Panc1 (cell line): ENCODE measurements at places on chromosomes 12 and 14. TPM values are rescaled to one million over a fixed set of nuclear protein-coding genes. Genes with fewer than 3 reads are reported as not detected.

DNA sequence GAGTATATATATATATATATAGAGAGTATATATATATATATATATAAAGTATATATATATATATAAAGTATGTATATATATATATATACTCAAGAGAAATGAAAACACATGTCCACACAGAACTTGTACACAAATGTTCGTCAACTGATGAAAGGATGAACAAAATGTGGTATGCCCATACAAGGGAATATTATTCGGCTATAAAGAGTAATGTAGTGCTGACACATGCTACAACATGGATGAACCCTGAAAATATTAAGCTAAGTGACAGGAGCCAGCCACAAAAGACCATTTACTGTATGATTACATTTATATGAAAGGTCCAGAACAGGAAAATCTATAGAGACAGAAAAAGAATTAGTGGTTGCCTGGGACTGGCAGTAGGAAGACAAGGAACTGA, 19.5 kb downstream of the LIMA1 start:
- DNase-seq, result no peak
- H3K27ac ChIP-seq, result peak overlapping the region; percentile 14; the same call in 1 of the 2 replicates

DNA sequence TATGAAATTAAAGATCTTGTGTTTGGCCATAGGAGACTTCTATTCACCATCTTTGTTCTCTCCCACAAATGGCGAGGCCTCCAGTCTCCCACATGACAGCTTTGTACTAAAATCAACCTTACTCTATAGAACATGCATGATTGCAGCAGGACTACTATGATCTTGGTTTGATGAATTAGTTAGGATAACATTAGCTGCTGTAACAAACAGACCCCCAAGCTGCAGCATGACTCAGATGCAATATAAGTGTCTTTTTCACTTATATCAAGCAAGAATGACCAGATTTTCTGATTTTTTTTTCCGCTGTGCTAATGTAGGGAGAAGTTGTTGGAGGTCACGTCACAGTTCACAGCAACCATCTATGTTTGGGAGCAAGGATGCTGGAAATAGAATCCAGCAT, 10.8 kb upstream of the OAS3 start:
- no peak overlapping the region for H3K4me3 ChIP-seq
- peaks cover 4% of the 10 kb centered on the region; the same call in 1 of the 2 replicates for H3K27me3 ChIP-seq
- no peak overlapping the region for H3K27ac ChIP-seq
- no peaks in the 10 kb centered on the region for H3K36me3 ChIP-seq
- no peak for DNase-seq

The FOXN4 gene
- 0.08 TPM for total RNA-seq

The PRKAG1 gene
- total RNA-seq, result 57.3 TPM

DNA sequence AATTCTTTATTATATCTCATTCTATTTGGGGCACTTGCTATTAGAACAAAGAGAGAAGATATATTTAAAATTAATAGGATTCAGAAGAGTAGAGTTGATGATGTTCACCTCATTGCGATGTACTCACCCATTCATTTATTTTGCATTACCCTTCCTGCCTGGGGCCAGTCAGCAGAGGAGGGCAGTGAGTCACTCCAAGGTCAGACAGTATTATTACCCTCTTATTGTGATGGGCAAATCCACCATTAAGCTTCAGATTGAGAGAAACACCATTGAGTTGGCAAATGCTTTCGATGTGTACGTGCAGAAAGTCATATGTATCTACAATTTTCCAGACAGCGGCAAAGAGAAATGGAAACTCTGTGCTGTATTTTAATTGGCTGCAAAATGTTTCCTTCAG, 134.2 kb downstream of the BICD1 start:
- no peaks in the 10 kb centered on the region for H3K36me3 ChIP-seq
- no peaks in the 10 kb centered on the region for H3K27me3 ChIP-seq
- no peak overlapping the region for H3K4me3 ChIP-seq

DNA sequence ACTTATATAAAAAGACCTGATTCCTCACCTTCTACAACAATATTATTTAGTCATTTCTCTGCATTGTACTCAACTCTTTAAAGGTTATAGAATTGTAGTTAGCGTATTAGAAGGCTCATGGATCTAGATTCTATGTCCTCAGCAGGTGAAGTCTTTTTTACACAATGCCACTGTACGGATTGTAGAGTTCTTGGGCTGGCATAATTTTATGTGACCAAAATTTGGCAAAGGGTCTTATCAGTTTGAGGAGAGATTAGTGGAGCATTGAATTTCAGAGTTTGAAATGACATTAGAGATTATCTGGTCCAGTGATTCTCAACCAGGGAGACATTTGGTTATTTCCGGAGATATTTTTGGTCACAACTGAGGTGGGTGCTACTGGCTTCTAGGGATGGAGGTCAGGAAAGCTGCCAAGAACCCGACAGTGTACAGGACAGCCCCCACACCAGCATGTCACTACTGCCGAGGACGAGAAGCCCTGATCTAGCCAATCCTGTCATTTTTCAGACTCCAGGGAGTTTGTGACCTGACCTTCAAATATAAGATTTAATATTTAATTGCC, 63.9 kb downstream of the BICD1 start:
- no peak overlapping the region for H3K4me3 ChIP-seq
- no peak for DNase-seq
- no peak overlapping the region for H3K27ac ChIP-seq
- H3K36me3 ChIP-seq, result no peaks in the 10 kb centered on the region
- H3K4me1 ChIP-seq, result no peaks in the 10 kb centered on the region
